Caco-2 (cell line): ENCODE measurements at places on chromosomes 2 and 18. TPM values are rescaled to one million over a fixed set of nuclear protein-coding genes. Genes with fewer than 3 reads are reported as not detected.

DNA sequence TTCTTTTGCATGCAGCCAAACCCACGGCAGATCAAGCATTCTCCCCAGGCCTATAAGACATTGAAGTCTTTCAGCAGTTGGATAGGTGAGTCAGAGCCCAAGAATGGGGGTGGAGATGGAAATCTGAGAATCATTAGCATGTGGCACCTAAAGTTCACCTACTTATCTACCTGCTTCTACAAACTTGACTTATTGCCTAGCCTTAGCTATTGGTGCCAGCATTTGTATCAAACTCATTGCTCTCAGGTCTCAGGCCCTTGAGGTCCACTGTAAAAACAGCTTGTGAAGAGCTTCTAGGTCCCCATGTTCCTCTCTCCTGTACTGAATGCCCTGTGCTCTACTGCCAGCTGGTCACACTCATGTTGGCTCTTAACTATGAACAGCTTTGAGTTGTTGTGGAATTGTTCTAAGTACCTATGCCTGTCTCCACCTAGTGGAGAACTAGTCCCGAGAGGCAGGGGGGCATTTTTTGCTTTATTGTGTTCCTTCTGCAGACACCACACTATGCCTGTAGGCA is 278.4 kb upstream of the SPRED2 start:
- no peaks in the 10 kb centered on the region for H3K27me3 ChIP-seq
- DNase-seq, result peak; percentile 16
- H3K4me3 ChIP-seq, result no peak overlapping the region
- no peaks in the 10 kb centered on the region for H3K36me3 ChIP-seq
- H3K4me1 ChIP-seq, result no peaks in the 10 kb centered on the region
- no peak overlapping the region for H3K27ac ChIP-seq

- H3K4me1 ChIP-seq, result no peaks in the 10 kb centered on the region
- H3K27ac ChIP-seq, result no peak overlapping the region
- no peak for DNase-seq
- H3K4me3 ChIP-seq, result no peak overlapping the region
- no peaks in the 10 kb centered on the region for H3K36me3 ChIP-seq
Measured at GRCh38 chr2:232903989-232904388, 33.9 kb downstream of the SNORC start.

GRCh38 chr2:185811580-185811979 is 73.0 kb downstream of the FSIP2 start:
- H3K27ac ChIP-seq, result no peak overlapping the region
- no peaks in the 10 kb centered on the region for H3K36me3 ChIP-seq
- no peaks in the 10 kb centered on the region for H3K27me3 ChIP-seq
- no peak for DNase-seq

GNAL gene
- 24.5 and 28.4 TPM in 2 replicates for total RNA-seq

APOB gene
- total RNA-seq, result 190 and 234 TPM in 2 replicates

DNA sequence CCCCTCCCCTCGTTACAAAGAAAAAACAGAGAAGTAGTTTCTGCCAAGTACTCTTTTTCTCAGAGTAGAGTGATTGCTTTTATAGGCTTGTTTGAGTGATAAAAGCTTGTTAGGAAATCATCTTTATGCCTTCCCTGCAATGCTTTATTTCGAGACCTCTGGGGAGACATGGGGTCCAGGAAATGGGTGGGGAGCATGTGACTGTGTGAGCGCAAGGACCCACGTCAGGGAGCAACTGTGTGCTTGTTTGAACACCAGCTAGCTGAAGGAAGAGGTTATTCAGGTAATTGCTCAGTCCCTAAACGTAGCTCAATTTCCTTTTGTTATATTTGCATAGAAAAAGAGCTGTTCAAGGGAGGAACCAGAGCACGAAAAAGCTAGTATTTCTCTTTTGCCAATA is 187.3 kb downstream of the FAM210A start:
- H3K27me3 ChIP-seq, result no peaks in the 10 kb centered on the region
- DNase-seq, result no peak
- H3K4me3 ChIP-seq, result no peak overlapping the region
- H3K27ac ChIP-seq, result no peak overlapping the region
- H3K4me1 ChIP-seq, result peaks cover 15% of the 10 kb centered on the region

GRCh38 chr2:219076253-219076652 is 15.5 kb upstream of the IHH start:
- peaks cover 4% of the 10 kb centered on the region; the same call in 1 of the 2 replicates for H3K36me3 ChIP-seq
- no peaks in the 10 kb centered on the region for H3K27me3 ChIP-seq
- peaks cover 31% of the 10 kb centered on the region for H3K4me1 ChIP-seq
- H3K27ac ChIP-seq, result no peak overlapping the region
- H3K4me3 ChIP-seq, result no peak overlapping the region
- DNase-seq, result no peak

GRCh38 chr2:235049069-235049468 is 97.3 kb downstream of the SH3BP4 start:
- no peaks in the 10 kb centered on the region for H3K4me1 ChIP-seq
- H3K4me3 ChIP-seq, result no peak overlapping the region
- H3K27ac ChIP-seq, result no peak overlapping the region
- no peak for DNase-seq
- H3K27me3 ChIP-seq, result no peaks in the 10 kb centered on the region
- H3K36me3 ChIP-seq, result no peaks in the 10 kb centered on the region; the same call in 1 of the 2 replicates

GRCh38 chr2:117987121-117987520 is 26.7 kb downstream of the CCDC93 start:
- no peak for DNase-seq
- no peaks in the 10 kb centered on the region for H3K27me3 ChIP-seq
- H3K4me1 ChIP-seq, result peaks cover 11% of the 10 kb centered on the region
- H3K36me3 ChIP-seq, result no peaks in the 10 kb centered on the region; the same call in 1 of the 2 replicates
- no peak overlapping the region for H3K4me3 ChIP-seq
- no peak overlapping the region for H3K27ac ChIP-seq

- DNase-seq, result no peak
- H3K27ac ChIP-seq, result no peak overlapping the region
- H3K27me3 ChIP-seq, result no peaks in the 10 kb centered on the region
- H3K4me3 ChIP-seq, result no peak overlapping the region
- no peaks in the 10 kb centered on the region for H3K36me3 ChIP-seq
Measured at GRCh38 chr18:26621161-26622026, 73.0 kb upstream of the KCTD1 start.

SIX3 gene
- not detected in 2 replicates for total RNA-seq

- DNase-seq, result no peak
- no peaks in the 10 kb centered on the region for H3K27me3 ChIP-seq
- no peaks in the 10 kb centered on the region for H3K36me3 ChIP-seq
- H3K4me3 ChIP-seq, result no peak overlapping the region
- no peaks in the 10 kb centered on the region for H3K4me1 ChIP-seq
Measured at GRCh38 chr18:1652018-1652417, 747.3 kb downstream of the ADCYAP1 start.

GRCh38 chr2:11778416-11778815 is 32.0 kb downstream of the LPIN1 start:
- no peak overlapping the region for H3K4me3 ChIP-seq
- no peaks in the 10 kb centered on the region for H3K36me3 ChIP-seq
- no peak overlapping the region for H3K27ac ChIP-seq
- no peaks in the 10 kb centered on the region for H3K27me3 ChIP-seq
- peaks cover 15% of the 10 kb centered on the region for H3K4me1 ChIP-seq

DNA sequence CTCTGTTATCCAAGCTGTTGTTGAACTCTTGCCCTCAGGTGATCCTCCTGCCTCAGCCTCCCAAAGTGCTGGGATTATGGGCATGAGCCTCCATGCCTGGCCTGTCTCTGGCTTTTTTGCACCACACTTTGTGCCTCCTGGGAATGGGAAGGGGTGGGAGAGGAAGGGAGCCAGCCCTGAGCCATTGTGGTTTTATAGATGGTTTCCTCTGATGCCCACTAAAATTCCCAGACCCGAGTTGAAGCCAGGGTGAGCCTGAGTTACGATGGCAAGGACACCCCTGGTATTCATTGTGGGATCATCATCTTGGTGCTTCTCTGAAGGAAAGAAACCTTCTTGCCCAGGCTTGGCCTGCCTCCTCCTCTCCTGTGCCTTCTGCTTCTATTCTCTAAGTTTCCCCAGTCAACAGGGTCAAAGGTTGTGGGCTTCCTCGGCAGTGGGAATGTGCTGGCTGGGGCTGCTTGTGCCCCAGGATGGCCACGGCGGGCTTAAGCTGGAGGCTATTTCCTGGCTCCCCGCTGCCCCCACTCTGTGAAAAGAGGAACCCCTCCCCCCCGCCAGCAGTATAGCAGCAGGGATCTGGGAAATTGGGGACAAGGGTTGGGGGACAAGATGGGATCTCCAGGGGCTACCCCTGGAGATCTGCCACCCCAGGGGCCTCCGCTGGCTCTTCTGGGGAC is 106.2 kb downstream of the STPG4 start:
- peaks cover 5% of the 10 kb centered on the region for H3K4me1 ChIP-seq
- no peak overlapping the region for H3K27ac ChIP-seq
- H3K36me3 ChIP-seq, result no peaks in the 10 kb centered on the region; the same call in 1 of the 2 replicates
- H3K27me3 ChIP-seq, result no peaks in the 10 kb centered on the region

DNA sequence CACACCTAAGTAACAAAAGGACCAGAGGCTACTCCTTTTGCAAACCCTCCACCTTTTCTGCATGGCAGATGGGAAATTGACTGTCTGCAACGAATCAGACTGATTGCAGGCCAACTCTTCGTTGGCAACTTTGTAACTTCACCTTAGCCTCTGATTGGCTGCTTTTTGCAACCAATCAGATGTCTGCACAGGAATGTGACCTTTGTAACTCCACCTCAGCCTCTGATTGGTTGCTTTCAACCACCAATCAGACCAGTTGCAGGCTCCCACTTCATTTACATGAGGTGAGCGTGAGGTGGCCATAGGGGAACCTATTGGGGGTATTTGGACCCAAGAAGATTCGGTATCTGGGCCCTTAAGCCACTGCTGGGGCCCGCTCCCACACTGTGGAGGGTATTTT is 209.0 kb downstream of the EN1 start:
- no peaks in the 10 kb centered on the region for H3K27me3 ChIP-seq
- H3K4me3 ChIP-seq, result no peak overlapping the region
- no peak for DNase-seq

XIRP2 gene
- not detected in 2 replicates for total RNA-seq

DNA sequence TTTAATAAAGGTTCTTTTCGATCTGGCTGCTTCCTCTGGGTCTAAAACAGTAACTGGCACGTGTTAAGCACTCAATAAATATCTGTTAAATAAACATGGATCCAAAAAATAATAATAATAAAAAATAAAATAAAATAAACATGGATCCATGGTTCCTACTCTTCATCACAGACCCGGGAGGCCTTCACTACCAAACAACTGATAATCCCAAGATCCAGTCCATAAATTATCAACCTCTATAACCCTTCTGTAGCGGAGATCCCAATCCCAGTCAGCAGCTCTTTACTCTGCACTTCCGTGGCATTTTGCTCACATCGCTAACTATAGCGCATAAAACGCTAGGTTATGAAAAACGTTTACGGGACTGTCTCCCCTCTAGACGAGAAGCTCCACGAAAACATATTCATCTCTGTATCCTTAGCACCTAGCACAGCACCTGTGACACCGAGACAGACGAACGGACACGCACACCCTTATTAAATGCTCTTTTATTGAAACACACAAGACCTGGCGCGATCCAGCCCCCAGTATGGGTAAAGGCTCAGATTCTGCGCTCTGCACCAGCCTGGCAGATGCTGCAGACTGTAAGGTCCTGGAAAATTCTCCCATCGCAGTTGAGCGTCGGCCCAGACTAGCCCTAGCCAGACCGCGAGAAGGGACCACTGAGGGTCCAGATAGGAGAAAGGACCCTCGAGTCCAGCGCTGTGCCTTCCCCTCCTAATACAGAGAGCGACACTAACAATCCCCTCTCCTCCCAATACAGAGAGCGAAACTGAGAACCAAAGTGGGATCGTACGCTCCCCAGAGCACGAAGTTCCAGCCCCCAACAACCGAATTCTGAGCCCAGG is 770 bp downstream of the NBAS start:
- no peaks in the 10 kb centered on the region for H3K27me3 ChIP-seq
- peak overlapping the region; percentile 69 for H3K27ac ChIP-seq
- peaks cover 12% of the 10 kb centered on the region for H3K4me1 ChIP-seq
- H3K36me3 ChIP-seq, result no peaks in the 10 kb centered on the region
- peak overlapping the region; percentile 91 for H3K4me3 ChIP-seq

PTCD3 gene
- 278 and 282 TPM in 2 replicates for total RNA-seq

GRCh38 chr18:43772907-43773306 is 495.6 kb upstream of the SYT4 start:
- no peak overlapping the region for H3K4me3 ChIP-seq
- H3K4me1 ChIP-seq, result no peaks in the 10 kb centered on the region
- no peak for DNase-seq
- no peaks in the 10 kb centered on the region for H3K27me3 ChIP-seq
- H3K36me3 ChIP-seq, result no peaks in the 10 kb centered on the region

- H3K36me3 ChIP-seq, result no peaks in the 10 kb centered on the region
- peaks cover 50% of the 10 kb centered on the region for H3K4me1 ChIP-seq
- DNase-seq, result no peak
- H3K27ac ChIP-seq, result no peak overlapping the region
Measured at GRCh38 chr18:22829781-22830180, 103.3 kb upstream of the RBBP8 start.

ZNG1B gene
- 46.7 and 50.4 TPM in 2 replicates for total RNA-seq

LBH gene
- total RNA-seq, result 126 and 159 TPM in 2 replicates

- no peak overlapping the region for H3K27ac ChIP-seq
- H3K4me1 ChIP-seq, result peaks cover 8% of the 10 kb centered on the region
- no peak overlapping the region for H3K4me3 ChIP-seq
- peak; percentile 3 for DNase-seq
Measured at GRCh38 chr2:20361893-20362292, 11.2 kb upstream of the PUM2 start.

DNA sequence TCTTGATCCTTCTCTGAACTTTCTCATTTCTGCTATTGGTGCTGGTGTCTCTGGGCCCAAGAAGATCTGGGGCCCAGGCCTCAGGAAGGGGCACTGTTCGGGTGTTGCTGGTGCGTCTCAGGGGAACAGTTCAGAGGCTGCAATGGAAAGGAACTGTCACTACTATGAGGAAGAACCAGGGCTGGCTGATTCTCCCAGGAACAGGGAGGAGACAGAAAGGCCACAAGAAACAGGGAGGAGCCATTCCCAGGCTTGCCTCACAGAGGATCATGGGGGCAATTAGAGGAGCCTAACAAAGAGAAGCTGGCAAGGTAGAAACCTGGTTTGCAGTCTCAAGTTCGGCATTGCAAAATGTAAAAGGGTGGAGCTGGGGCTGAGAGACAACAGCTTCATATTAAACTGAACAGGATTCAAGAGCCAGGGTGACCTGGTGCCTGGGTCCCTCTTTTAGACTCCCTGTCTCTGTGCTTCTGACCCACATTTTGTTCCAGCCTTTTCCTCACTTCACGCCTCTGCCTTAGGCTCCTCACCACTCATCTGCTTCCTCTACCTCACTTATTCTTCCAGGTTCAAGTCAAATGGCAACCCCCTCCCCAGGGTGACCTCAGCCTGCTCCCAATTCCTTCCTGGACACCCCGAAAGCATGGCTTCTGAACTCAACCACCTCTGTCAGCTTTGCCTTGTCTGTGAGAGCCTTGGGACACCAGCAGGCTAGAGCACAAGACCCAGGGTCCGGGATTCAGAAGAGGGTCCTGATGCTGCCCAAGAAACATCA is 58.4 kb downstream of the GYPC start:
- no peaks in the 10 kb centered on the region for H3K4me1 ChIP-seq
- H3K36me3 ChIP-seq, result no peaks in the 10 kb centered on the region
- no peak for DNase-seq
- H3K27me3 ChIP-seq, result no peaks in the 10 kb centered on the region; the same call in 1 of the 2 replicates
